ENCODE measurements at places on chromosomes 7 and 10.
A peak's percentile ranks its signal among the peaks of the same experiment; 100 is the strongest.

DNA sequence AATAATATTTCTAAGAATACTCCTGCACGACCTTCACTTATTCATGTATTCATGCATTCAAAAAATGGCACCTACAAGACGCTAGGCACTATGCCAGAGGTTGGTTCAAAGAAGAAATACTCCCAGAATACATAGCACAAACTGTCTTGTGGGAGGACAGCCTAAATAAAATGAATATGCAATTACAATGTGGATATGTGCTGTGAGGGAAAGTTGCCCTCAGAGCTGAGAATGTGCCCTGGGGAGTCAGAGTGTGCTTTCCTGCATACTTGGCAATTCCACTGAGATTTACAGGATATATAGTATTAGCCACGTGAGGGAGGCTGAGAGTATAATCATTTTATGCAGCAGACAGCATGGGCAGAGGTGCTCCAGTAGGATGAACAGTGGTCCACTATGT, 872.9 kb downstream of the GRID1 start:
- DNase-seq, result no peak

GRCh38 chr10:55668326-55668922, 692.6 kb downstream of the ZWINT start:
- DNase-seq, result no peak

GRCh38 chr10:33476757-33477273, 142.3 kb upstream of the NRP1 start:
- no peak for DNase-seq

DNA sequence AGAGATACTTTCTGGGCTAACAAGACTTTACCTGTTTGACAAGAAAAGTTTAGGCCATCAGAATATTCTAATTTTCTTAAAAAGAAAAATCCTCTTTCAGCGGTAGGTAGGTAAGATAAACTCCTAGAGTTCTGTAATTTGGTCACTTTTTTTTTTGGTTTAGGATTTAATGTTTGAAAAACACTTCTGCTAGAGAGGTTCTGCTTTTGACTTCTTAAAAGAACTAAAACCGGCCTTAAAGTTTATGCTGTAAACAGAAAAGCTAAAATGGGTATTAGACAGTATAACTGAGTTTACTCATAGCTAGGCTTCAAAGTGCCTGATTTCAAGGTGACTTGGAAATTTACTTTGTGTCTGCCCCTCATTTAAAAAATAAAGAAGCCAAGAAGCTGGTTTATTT, 21.7 kb upstream of the KMT2E start:
- no peak for DNase-seq

- DNase-seq, result no peak
Observed at GRCh38 chr10:43444323-43444722, 7.4 kb downstream of the ZNF487 start.

GRCh38 chr7:159012353-159013069, 132.2 kb downstream of the VIPR2 start:
- no peak for DNase-seq

GRCh38 chr7:2699289-2699620, 11.3 kb downstream of the AMZ1 start:
- no peak for DNase-seq

GRCh38 chr7:38524786-38525185, 106.4 kb downstream of the AMPH start:
- no peak for DNase-seq

DNA sequence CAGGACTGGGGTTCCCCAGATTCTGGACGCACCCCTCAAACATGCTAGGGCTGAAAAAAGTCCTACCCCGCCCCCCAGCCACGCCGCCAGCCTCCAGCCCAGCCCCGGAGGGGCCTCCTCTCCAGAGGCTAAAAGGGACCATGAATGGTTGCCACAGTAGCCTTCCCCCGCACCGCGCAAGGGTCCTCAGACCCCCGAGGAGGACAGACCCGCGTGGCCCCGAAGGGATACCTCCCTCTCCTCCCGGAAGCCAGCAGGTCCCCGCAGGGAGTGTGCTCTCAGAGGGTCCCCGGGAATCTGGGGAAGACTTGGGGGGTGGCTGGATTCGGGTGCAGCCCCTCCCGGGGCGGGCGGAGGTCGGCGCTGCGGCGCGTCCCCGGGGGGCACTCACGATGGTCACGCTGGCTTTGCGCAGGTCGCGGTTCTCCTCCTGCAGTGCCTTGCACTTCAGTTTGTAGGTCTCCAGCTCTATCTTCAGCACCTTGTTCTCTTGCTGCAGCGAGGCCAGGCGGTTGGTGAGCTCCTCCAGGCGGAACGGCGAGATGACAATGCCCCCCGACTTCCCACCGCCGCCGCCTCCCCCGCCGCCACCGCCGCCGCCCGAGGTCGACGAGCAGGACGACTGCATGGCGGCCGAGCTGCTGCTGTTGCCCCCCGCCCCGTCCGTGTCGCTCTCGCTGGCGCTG, 482 bp downstream of the CCDC6 start:
- peak; percentile 52 for DNase-seq

- no peak for DNase-seq
Observed at GRCh38 chr7:5230265-5231067, 40.4 kb downstream of the WIPI2 start.

DNA sequence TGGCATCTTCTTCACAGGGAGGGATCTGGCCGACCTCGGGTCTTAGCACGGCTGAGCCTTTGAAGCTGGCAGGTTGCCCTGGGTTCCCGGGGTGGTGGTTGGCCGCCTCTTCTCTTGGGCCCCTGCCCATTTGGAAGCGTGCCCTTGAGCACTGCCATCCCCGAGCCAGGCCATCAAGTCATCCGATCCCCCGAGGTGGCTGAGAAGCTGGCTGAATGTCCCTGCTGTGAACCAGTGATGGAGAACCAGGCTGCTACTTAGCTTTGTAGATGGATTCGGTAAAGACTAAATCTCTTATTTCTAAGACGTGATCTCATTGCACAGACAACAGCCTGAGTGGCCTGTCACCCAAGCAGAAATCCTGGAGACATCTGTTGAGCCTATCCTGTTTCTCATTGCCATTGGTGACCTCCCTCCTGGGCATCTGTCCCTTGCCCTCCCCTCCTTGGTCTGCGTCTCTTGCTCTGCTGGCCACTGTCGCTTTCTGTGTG, 74.3 kb downstream of the GRK5 start:
- no peak for DNase-seq

DNA sequence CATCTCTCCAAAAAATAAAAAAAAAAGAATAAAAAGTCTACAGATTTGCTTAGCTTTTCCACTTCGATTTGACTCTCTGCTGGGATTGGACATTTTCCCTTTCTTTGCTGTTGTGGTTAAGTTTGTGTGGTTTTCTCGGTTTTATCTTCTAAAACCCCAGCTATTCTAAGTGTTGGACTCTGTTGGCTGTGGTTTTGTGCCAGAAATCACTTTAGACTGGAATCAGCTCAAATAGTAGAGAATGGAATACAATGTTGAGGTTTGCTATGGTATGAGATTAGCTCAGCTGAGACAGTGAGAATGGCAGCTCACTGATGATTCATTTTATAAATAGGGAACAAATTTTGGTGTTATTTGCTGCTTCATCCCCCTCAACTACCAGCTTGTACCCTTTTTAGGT, 116.0 kb downstream of the BUB3 start:
- DNase-seq, result no peak

GRCh38 chr7:6422095-6422494, 25.7 kb downstream of the DAGLB start:
- no peak for DNase-seq

DNA sequence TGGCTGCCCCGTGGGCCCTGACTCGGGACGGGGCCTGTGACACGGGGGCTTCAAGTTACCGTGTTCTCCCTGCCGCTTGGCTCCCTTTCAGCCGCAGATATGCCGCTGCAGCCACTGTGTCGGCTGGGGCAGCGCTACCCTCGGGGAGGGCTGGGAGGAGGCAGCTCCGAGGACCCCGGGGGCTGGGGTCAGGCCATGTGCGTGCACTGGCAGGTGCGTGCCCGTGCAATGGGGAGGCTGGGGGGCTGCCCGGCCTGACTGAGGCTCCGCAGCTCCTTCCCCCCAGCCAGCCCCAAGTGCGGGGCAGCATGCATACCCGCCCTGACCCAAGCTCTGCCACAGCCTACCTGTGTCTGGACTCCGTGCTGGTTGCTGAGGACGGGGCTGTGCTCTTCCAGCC, 29.2 kb downstream of the KNDC1 start:
- no peak for DNase-seq

DNA sequence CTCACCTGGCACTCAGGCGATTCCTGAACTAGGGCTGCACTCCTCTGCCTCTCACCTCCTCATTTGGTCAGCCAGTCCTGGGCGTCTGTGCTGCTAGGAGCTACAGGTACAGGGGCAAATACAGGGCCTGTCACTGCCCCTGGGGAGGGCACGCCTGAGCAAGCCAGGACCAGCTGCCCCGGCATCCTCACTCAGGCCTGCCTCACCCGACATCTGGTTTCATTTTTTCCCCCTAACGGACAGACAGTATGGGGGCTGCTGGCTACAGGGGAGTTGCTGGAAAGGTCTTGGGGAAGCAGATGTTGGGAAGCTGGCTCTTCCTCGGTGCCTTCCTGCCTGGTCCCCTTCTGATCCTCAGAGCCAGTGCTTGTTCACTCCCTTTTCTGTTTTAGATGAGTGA, 77.3 kb upstream of the PPIF start:
- no peak for DNase-seq

DNA sequence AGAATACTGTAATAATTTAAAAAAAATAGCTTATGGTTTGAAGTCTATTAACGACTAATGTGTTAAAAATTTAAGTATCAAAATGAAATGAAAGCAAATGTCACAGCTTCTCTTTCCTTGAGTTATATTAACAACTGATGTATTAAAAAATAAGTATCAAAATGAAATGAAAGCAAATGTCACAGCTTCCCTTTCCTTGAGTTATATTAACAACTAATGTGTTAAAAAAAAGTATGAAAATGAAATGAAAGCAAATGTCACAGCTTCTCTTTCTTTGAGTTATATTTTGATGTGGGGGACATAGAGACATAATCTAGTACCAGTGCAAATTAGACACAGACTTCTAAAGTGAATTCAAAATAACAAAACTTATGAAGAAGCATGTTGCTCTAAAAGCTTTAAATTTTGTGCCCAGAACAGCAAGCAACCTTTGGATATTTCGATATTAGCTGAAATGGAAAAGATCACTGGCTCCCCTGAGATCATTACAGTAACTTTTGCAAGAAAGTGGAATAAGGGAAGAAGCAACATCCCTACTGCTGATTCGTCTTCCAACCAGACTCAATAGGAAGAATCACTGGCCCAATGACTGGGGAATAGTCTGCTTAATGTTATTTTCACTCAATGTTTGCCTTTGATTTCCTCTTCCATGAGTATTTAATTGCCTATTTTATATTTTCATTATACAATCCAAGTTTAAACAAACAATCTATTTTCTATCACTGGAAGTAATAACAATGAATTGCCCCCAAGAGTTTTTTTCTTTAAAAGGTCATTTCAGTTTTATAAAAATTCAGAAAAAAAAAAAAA, 8.0 kb downstream of the SKAP2 start:
- no peak for DNase-seq

- no peak for DNase-seq
Observed at GRCh38 chr10:118584181-118584954, 11.1 kb downstream of the PRLHR start.

DNA sequence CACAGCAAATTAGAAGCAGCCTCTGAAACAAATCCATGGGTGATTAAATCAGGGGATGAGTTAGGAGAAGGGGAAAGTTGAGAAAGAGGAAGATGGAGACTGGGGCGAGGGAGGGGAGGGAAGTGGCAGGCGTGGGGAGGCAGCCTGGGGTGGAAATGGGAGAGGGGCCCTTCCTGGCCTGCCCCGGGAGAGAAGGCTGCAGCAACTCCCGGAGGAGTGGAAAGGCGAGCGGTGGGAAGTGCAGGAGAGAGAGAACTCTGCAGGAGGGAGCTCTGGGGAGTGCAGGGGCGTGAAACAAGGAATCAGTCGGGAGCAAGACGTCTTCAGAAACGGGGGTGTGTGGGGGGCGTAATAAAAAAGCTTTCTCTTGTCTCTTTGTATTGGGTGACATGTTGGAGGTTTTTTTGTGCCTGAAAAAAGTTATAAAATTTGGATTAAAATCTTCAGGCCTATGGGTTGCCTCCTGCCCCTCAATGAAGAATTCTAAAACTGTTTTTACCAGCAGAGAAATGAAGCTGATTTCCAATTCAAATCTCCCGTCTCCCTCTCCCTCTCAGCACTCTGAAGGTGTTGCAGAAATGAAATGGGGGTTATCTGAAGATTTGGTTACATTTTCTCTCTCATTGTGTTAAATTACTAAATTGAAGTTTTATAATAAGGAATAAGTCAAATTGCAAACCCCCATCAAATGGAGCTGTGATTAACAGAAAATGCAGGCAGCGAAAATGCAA, 4.7 kb upstream of the UNCX start:
- no peak for DNase-seq

DNA sequence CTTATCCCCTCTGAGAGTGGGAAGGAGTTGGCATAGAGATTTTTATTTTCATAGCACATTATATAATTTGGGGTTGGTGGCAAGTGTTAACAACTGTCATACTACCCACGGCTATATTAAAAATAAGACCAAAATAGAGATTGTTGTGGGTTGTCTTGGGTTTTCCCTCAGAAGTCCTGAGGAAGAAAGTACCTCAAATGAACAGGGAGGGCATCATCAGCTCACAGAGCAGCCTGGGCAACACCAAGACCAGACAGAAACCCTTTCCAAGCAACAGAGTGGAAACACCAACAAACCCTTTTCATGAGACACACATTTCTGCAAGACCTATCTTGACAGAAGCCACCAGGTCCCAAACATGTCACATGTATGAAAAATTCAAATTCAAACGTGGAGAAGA, 121.2 kb downstream of the GLI3 start:
- DNase-seq, result no peak
